ENCODE measurements at places on chromosomes 5 and 9.

DNA sequence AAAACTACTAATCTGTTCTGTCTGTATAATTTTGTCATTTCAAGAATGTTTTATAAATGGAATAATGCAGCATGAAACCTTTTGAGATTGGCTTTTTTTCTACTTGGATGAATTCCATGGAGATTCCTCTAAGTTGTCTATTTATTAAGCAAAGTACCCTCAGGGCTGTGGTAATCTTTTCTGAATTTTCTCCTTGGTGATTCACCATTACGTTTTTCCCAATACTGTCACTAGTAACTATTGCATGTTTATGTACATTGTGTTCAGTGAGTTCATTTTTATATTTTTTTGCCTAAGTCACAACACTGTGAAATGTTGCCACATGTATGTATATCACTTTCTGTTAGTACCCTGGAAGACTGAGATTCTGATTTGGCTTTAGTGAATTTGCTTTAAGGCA lies 177.0 kb upstream of the GRIN3A start:
- DNase-seq, result no peak

DNA sequence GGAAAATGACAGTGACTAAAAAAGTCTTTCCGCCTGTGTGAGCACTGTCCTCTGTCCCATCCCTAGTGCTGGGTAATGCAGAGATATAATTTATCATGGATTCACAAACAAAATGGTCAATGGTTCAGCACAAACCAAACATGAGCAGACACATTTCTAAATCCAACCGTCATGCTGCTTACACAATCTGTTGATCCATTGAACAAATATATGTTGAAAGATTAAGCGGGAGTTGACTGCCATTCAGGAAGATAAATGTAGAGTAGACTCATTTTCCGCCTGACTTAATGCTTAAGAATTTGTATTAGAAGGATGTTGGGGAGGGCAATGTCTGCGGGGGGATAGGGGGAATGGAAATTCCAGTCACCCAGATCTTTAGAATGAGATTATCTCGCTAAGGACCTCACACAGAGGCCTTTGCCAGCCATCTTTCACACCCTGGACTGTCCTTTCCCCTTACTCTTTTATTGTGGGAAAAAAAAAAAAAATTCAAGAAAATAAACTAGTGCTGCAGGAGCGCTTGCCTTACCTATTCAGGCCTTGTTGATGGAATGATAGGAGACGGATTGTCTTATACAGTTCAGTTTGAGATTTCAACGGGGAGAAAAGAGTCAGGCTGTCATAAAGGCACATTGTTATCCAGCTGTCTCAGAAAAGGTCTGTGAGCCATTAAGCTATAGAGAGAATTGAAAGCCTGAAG lies 153.7 kb downstream of the TLE1 start:
- DNase-seq, result no peak

DNA sequence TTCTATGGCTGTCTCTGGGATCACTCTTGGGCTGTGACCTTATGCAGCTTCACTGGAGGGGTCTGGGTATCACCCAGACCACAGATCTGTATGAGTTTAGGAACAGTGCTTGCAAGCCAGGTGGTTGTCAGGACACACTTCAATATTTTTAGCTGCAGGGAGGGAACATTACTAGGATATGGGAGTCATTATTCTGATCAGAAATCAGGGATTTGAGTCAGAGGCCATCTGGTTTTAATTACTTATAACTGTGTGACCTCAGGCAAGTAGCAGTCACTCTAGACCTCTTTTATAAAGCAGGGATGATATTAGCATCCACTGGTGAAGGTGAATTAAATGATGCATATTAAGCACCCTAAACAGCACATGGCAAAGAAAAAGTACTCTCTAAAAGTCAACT lies 60.1 kb upstream of the NMUR2 start:
- no peak for DNase-seq

GRCh38 chr5:82335806-82336205 lies 57.7 kb upstream of the RPS23 start:
- DNase-seq, result no peak

DNA sequence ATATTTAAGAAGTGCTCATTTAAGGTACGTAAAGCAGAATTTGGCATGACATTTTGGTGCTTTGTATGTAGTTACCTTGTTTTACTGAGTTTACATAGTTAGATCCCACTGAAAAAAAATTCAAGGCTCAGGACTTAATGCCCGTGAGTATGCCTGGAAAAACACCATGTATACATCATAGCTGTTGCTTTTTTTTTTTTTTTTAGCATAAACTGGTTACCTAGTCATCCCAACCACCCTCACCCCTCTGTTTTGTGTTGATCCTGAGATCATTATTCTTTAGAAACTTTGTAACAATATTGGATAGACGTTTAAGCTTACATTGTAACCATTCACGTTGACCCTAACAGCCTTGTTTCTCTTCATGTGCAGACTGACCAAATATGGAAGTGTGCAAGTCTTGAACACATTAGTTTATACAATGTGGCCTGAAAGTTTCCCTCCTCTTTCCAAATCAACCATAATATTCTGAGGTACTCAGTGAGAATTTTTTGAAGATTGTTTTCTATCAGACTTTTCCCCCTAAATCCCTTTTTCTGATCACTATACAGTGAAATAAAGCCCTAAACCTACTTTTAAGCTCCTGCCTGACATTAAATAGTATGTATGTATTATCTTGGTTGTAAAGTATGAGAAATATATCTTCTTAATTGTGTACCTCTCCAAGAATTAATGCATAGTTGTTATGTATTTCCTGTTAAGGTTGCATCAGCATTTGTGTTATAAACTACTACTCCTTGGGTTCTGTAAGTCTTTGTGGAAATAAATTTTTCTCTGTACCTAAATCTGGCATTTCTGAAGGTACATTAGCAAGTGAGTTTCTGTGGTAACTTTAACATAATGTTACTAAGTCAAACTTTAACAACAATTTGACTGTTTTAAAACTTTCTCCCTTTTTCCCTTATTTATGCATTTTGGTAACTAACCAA lies 4.4 kb downstream of the RABGAP1 start:
- no peak for DNase-seq

DNA sequence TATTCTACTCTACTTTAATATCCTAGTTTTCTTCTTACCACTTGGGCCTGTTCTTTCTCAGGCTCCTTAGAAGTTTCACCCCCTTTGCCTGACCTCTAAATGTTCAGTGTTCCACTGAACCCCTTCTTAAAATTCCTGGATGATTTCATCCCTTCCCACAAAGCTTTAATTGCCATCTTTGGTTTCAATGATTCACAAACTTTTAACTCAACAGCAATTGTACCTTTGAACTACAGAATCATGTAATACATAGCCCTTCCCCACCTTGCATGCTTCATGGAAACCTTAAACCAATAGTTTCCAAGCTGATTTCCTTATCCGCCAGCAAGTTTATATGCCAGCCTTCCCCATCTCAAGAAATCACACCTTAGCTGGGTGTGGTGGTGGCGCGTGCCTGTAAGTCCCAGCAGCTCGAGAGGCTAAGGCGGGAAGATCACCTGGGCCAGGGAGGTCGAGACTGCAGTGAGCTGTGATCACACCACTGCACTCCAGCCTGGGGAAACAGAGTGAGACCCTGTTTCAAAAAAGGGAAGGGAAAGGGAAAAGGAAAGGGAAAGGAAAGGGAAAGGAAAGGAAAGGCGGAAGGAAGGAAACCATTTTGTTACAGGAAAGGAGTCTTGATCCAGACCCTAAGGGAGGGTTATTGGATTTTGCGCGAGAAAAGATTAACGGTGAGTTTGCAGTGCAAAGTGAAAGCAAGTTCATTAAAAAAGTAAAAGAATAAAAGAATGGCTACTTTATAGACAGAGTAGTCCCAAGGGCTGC lies 1023.7 kb upstream of the DMAC1 start:
- DNase-seq, result no peak

DNA sequence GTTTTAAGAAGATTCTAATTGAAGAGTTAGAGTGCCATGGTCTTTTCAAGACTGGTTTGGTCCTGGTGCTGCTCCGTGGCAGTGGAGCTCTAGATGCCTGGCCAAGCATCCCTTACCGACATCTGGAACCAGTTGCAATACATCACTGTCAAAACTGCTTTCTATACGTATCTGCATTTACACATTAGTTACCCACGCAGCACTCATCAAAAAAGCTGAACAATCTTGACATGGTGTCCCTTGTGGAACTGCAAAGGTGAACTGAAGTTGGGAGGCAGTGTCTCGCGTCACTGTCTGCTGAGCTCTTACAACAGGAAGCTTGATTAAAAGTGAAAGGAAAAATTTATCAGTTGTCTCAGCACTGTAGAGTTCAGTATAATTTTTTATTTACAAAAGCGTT lies 82.6 kb downstream of the PBX3 start:
- DNase-seq, result peak; percentile 18

DNA sequence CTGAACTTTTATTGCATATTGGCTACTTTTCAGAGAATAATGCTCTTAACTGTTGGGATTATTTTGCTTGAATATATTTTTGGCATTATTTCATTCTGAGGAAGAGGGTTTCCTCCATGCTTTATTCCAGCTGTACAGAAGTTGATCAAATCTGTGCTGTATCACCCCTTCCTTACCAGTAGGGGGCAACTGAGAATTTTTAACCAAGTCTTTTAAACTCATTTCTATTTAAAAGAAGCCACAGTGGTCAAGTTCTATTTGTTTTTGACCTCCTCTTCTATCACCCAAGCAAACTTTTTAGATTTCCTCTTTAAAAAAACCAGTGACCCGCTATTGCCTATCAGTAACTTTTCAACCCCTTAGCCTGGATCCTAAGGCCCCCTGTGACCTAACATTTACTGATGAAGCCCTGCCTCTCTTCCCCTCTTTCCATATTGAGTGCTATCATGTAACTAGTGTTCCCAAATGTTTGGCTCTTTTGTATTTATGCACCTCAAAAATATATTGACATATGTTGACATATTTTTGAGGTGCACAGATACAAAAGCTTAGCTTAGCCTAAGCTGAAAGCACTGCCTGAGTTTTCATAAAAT lies 80.6 kb downstream of the FBXO4 start:
- DNase-seq, result no peak

DNA sequence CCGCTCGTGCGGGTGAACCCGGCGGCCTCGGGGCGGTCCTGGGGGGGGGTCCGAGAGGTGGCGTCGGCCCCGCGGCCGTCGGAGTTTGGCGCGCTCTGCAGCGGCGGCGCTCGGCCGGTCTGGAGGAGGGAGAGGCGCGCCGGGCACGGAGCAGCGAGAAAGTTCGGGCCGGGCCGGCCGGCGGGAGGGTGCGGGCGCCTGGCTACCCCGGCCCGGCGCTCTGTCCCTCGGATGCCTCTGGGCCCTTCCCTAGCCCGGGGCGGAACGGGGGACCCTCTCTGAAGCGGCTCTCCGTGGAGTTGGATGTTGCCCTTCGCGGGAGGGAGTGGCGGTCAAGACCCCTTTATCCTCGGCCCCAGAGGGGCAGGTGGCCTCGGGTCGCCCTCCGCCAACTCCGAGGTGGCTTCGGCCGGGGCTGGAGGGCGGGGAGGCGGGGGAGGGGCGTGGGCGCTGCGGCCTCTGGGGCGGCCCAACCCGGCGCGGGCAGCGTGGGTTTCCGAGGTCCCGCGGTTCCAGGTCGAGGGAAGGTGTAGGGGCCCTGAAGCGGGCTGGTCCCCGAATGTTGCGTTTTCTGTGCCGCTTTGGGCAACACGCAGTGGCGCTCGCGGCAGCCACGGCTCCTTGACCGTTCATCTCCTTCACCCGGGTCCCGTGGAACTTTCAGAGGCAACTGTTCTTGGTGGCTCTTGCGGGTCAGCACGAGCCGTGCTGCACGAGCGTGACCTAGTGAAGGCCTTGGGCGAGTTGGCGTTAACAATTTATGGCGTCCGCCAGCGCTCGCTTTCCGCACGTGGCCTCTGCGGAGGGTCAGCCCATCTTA lies 290.5 kb downstream of the DOCK8 start:
- DNase-seq, result peak; percentile 40

GRCh38 chr5:39193553-39194465 lies 25.6 kb downstream of the FYB1 start:
- no peak for DNase-seq

DNA sequence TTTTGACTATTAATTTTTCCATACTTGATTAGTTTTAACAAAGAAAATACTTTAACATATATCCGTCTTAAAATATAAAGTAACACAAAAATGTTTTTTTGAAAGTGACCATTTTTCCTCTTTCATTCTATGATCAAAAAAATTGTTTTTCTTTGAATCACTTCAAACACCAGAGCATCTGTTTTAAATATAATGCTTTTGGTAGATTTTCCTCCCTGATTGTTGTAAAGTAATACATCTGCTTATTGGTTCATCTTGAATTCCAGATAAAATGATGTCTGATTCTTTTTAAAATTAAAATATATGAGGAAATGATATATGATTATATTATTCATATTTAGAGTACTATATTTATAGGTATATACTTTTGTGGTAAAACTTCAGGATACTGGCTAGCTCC lies 76.2 kb upstream of the LPAR1 start:
- DNase-seq, result no peak

GRCh38 chr5:17897776-17898175 lies 263.5 kb downstream of the TAF11L14 start:
- DNase-seq, result no peak
